Kidney epithelial cell (primary cell): ENCODE measurements at places on chromosomes 11 and 22. TPM values are rescaled to one million over a fixed set of nuclear protein-coding genes. Genes with fewer than 3 reads are reported as not detected.

DNA sequence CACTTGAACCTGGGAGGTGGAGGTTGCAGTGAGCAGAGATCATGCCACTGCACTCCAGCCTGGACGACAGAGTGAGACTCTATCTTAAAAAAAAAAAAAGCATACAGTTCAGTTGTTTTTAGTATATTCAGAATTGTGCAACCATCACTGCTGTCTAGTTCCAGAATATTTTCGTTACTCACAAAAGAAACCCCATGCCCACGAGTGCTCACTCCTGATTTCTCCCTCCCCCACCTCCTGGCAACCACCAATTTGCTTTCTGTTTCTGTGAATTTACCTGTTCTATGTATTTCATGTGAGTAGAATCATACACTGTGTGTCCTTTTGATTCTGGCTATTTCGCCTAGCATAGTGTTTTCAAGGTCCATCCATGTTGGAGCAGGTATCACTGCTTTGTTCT is 24.8 kb downstream of the PTPRJ start:
- no peak for DNase-seq

GRCh38 chr11:103317118-103317517 is 207.9 kb downstream of the DYNC2H1 start:
- no peak for DNase-seq

GRCh38 chr11:134261626-134262488 is 8.5 kb downstream of the ACAD8 start:
- no peak for DNase-seq

DNA sequence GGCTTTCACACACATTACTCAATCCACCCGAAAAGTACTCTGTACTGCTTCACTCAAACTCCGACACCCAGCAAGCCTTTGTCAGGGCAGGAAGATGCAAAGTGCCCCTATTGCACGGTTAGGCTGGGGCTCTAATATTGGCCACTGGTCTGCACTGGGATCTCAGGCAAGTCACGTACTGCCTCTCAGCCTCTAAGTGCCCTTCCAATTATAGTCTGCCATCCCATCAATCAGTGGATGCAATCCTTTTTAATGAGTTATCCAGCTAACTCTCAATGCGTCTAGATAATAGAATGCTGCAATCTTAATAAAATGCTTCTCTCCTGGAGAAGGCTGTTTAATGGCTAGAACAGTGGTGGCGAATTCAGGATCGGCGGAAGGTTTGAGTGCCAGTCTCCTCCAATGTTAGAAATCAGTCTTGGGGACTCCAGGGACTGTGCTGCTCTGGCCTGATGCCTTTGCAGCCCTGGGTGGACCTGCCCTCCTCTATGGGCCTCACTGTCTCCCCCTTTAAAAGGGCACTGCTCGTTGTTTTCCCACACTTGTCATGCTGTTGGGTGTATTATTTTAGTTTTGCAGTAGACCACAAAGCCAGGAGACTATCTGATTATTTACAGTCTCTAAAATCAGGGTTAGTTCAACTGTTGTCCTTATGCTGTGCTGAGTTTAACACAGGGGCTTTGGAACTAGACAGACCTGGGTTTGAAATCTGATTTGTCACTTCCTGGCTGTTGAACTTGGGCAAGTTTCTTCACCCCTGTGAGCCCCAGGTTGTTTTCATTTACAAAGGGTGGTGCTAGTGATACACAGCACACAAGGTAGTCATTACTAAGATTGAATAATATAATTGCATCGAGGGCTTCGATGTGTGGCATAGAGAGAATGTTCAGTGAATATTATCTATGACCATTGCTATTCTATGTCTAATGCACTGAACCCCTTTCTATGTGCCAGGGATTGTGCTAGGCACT is 36.7 kb downstream of the CLMP start:
- DNase-seq = no peak

DNA sequence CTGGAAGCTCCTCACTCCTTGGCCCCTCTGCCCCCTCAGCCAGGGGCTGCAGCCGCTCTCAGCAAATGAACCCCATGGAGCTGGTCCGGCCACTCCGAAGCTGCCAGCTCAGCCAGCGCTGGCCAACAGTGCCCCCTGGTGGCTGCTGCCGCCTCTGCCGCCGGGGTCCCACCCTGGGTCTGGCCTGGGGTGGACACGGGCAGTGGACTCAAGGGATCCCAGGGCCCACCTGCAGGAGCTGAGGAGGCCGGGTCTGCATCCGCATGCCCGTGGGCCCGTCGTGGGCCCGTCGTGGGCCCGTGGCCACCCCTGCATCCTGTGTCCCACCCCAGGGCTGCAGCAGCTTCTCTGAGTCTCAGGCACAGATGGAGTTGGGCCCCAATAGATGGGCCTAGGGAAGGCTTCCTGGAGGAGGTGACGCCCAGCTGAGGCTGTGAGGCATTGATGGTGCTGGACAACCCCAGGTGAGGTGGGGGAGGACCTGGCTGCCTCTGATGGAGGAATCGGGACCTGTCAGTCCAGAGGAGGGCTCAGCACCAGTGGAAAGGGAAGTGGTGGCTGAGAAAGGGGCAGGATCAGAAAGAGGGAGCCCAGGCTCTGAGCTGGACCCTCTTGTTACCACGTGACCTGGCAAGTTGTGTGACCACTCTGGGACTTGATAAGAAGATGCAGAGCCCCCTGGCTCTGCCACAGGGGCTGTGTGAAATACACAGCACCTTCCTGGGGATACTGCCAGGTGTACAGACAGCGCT is 522.3 kb downstream of the BRD1 start:
- no peak for DNase-seq

DNA sequence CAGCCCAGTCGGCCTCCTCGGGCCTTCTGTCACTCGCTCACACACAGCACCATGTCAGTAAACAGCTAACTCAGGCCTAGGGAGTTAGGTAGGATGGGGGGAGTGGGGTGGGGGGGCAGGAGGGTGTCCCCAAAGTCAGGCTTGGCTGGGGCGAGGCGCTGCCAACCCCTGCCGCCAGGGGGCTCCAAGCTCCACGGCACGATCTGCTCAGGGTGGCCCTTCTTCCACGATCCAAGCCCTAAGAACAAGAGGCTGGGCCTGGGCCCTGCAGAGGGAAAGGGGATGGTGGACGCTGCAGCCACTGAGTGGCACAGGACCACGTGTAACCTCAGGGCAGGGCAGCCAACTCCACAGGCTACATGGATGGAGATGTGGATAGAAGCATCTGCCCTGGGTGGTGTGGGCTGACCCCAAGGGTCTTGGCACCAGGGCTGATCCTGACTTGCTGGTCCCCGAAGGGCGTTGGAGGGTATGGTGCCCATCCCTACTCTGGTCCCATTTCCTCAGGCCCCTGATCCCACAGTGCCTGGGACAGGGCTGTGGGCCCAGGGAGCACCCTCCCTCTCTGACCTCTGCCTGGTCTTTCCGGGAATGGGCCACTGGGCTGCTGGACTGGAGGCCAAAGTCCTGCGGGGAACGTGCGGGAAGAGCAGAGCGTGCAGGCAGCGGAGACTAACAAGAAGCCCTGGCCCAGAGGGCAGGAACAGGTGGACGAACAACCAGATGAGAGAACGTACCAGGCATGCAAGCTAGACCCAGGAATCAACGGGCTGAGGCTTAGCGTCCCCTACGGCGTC is 29.1 kb upstream of the TXNRD2 start:
- DNase-seq = no peak

GRCh38 chr22:19772673-19773469 is 12.3 kb downstream of the TBX1 start:
- no peak for DNase-seq

GRCh38 chr11:10301656-10302358 is 3.1 kb upstream of the ADM start:
- DNase-seq = no peak

DNA sequence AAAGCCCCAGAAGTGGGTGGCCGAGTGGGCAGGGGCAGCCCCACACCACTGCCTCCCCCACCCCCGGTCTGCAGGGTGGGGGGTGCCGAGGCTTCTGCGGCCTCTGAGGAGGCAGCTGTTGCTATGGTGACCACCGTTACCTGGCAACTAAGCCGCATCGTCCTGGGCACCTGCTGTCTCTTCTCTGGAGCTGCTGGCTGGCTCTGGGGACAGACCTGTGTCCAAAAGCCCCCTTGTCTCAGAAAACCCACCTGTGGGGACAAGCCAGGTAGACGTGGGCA is 79.9 kb upstream of the PRR5 start:
- no peak for DNase-seq

GRCh38 chr11:35135222-35135621 is 3.7 kb upstream of the CD44 start:
- no peak for DNase-seq

GRCh38 chr22:41274856-41275255 is 11.1 kb downstream of the RANGAP1 start:
- DNase-seq = no peak

DNA sequence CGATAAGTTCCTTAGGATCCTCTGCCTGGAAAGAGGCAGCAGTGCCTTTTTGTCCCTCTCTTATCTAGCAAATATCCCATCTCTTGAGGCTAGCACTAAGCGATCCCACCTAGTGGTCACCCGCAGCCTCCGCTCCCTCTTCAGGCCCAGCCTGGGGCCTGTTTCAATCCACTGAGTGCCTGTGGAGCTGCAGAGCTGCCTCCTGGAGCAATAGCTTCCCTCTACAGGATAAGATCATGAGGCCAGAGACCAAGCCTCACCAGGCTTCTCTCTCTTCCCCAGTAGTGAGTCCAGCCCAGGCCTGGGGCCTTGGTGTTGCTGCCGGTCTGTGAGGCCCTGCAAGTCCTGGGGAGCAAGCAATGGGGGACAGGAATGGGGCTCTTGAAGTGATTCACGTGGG is 65.8 kb downstream of the SLC22A12 start:
- DNase-seq = no peak

- DNase-seq = no peak
Observed at GRCh38 chr11:64661146-64661545, 61.9 kb downstream of the NRXN2 start.

DNA sequence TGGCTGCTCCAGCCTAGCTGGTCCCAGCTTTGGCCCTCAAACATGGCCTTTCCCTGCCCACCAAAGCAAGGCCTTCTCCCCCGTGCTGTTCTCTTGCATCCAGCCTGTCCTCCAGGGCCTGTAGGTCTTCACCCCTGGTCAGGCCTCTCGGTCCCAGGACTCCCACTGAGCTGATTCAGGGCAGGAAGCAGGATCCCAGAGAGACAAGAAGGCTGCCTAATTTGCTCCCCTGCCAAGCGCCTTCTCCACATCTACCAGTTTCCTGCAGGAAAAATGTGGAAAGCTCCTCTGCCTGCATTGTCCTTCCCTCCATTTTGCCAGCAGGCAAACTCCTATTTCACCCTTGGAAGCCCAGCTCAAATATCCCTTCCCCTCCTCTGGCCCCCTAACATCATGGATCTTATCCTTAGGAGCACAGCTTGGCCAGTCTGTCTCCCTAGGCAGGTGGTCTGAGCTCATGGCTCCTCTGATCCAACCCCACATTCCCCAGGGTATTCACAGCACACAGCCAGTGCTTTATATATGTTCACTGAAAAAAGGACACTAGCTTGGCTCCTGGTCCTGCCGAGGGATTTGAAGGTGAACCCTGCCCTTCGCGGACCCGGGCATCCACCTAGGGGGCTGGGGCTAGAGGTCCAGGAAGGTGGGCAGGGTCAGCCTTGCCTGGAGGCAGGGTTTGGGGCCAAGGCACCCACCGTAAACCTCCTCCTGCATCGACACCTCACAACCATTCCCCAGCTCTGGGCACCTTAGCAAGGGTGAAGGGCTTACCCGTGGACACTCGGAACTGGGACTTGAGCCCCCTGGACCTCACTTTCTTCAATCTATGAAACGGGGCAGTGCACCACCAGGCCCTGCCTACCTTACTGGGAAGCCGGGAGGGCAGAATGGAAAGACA is 968 bp downstream of the RHBDD3 start:
- DNase-seq = no peak

GRCh38 chr11:68306636-68307035 is 5.8 kb upstream of the LRP5 start:
- no peak for DNase-seq

DNA sequence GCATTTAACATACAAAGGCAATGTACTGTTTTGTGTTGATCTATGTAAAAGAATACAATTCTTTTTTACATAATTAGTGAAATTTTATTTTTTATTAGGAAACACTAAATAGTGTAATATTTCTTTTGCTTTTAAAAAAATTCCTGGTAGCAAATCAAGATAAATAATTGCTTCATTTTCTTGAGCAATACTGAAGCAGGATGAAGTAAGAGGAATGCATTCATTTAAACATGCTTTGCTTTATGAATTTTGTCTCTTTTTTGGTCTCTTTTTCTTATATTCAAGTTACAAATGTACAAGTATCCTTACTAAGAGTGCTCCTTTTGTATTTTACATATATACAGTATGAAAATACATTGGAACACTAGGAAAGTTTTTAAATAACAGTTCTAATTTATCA is 144.4 kb upstream of the TEAD1 start:
- no peak for DNase-seq

GRCh38 chr22:30439836-30440235 is 14.3 kb downstream of the MTFP1 start:
- no peak for DNase-seq

DNA sequence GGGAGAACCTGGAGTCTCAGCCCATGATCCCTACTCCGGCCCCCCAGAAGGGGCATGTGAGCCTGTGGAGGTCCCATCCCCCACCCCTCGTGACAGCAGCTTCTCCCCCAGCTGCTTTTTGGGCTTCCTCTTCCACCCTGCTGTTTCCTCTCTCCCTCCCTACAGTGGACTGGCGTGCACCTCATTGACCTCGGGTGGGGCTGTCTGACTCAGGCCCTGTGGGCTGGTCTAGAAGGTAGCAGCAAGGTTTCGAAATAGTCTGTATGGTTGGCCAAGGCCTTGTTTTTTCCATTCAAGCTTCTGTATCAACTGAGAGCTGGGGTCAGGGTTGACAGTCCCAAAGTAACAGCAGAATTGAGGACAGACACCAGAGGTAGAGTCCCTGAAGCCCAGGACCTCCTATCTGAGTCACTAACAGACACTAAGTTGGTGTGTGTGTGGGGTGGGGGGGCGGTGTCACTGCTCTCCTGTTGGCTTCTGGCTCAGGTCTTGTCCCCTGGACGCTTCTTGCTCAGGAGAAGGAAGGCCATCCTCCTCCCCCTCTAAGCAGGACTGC is 7.7 kb downstream of the SLC37A2 start:
- no peak for DNase-seq

GRCh38 chr11:35063488-35063931 is 75.5 kb upstream of the CD44 start:
- no peak for DNase-seq

The NAA40 gene
- total RNA-seq = 13.8 and 15.6 TPM in 2 replicates

The TMEM126B gene
- 53.1 and 71.7 TPM in 2 replicates for total RNA-seq

The C11orf16 gene
- total RNA-seq = not detected in 2 replicates

The CTSW gene
- not detected in 2 replicates for total RNA-seq

The CRYBB3 gene
- total RNA-seq = 0.82 TPM in 1 of 2 replicates, not detected in the other

The UBQLNL gene
- total RNA-seq = 0.21 TPM in 1 of 2 replicates, not detected in the other

The ART1 gene
- total RNA-seq = not detected in 2 replicates

The MPPED2 gene
- 0.42 and 1.8 TPM in 2 replicates for total RNA-seq
